RCC 7860 (cell line): ENCODE measurements at places on chromosomes 16 and 17.

- no peak for DNase-seq
These were observed 6.8 kb downstream of the TELO2 start for GRCh38 chr16:1499756-1500464.

- DNase-seq = peak; percentile 25
These were observed 465.9 kb upstream of the ERCC4 start for GRCh38 chr16:13453938-13454553.

DNA sequence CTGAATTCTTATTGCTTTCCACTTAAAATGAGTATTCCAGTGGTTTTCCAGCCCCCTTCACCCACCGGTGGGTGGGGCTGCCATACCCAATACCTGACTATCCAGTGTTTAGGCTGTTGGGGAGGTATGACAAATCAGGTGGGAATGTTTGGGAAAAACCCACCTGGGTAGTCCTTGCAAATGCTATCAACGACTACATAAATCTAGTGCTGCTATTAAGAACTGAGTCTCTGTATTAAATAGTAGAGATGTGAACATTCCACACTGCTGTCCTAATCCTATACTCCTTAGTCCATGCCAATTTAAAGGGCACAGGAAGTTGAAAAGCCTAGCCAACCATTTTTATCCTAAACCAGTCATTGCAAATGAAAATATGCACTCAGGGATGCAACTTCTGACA is 126.6 kb downstream of the AXIN2 start:
- DNase-seq = peak; percentile 40

- no peak for DNase-seq
These were observed 78.6 kb upstream of the TNRC6C start for GRCh38 chr17:77879896-77880280.

DNA sequence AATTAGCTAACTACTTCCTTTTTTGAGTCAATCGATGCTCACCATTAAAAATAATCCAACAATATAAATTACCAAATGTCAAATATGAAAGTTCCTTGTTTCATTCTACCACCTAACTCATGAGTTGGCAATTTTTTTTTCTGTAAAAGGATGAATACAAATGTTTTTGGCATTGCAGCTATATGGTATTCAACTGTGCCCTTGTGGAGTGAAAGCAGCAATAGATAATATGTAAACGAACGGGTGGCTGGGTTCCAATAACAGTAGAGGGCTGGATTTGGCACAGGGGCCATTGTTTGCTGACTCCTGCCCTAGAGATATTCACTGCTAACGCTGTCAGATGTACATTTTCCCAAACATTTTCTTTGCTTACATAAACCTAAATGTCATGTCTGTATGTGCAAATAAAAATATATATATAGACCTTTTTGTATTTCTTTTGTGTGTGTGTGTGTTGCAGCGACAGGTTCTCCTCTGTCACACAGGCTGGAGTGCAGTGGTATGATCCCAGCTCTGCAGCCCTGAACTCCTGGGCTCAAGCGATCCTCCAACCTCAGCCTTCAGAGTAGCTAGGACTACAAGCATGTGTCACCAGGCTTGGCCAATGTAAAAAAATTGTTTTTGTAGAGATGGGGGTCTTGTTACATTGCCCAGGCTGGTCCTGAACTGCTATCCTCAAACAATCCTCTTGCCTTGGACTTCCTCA is 73.9 kb downstream of the RPGRIP1L start:
- no peak for DNase-seq

- DNase-seq = no peak
These were observed 5.0 kb downstream of the FOXK2 start for GRCh38 chr17:82524540-82524939.

GRCh38 chr16:31242206-31242605 is 17.6 kb upstream of the ITGAM start:
- DNase-seq = no peak

DNA sequence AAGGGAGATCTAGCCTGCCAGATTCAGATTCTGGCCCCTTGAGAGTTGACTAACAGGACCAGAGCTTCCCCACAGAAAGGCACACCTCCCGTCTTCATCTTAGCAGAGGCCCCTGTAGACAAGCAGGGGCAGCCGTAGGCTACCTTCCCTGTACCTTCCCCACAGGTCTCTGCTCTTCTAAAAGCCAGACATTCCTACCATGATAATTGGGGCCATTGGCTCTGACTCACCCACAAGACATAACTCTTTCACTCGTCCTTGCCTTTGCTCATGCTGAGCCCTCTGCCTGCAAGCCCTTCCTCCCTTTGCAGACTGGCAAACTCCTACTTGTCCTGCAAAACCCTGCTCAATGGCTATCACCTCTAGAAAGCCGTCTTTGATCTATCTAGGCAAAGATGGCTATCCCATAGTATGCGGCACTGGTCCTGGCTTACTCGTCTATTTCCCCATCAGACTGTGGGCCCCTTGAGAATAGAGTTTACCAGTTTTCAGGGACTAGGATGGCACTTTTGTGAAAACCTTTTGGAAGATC is 43.8 kb downstream of the PIMREG start:
- no peak for DNase-seq

DNA sequence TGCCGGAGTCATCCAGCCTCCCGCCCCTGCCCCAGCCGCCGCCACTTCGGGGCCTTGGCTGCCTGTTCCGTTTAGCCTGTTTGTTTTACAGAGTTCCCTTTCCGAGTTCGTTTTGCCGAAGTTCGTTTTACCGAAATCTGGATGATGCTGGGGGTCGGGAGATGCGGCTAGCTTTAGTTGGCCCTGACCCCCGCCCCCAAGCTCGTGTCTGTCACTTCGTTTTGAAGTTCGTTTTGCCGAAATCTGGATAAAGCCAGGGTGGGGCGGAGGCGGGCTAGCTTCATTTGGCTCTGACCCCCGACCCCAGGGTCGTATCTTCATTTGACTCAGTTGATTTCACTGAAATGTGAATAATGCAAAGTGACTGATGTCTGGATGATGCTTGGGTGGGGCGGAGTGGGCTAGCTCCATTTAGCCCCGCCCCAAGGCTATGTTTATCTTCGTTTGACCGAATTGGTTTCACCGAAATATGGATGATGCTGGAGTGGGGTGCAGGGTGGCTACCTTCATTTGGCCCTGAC is 591 bp downstream of the PSMD7 start:
- no peak for DNase-seq

- no peak for DNase-seq
These were observed 171.7 kb upstream of the ASIC2 start for GRCh38 chr17:33464669-33465280.

DNA sequence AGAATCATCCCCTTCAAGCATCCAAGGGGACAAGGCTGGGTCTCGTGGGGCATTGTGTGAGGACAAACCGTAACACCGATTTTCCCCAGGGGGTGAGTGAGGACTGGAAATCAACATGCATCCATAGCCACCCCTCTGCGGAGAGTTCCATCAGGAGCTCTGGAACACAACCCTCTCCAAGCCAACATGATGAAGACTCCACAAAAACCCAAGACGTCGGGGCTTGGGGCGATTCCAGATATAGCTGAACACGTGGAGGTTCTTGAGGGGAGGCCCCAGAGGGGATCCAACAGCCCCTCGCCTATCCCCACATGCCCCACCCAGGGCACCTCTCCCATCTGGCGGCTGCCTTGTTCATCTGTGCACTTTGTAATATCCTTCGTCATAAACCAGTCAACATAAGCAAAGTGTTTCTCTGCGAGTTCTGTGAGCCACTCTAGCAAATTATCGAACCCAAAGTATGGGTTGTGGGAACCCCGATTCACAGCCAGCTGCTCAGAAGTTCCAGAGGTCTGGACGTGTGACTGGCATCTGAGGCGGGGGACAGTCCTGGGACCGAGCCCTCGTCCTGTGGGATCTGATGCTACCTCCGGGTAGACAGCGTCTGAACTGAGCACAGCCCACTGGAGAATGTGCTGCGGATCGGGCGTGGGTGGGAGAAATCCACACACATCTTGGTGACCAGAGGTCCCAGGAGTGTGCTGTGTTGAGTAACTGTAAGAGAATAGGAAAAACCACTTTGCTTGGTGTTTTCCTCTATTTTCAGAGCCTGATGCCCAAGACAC is 55.5 kb downstream of the RPH3AL start:
- DNase-seq = no peak

DNA sequence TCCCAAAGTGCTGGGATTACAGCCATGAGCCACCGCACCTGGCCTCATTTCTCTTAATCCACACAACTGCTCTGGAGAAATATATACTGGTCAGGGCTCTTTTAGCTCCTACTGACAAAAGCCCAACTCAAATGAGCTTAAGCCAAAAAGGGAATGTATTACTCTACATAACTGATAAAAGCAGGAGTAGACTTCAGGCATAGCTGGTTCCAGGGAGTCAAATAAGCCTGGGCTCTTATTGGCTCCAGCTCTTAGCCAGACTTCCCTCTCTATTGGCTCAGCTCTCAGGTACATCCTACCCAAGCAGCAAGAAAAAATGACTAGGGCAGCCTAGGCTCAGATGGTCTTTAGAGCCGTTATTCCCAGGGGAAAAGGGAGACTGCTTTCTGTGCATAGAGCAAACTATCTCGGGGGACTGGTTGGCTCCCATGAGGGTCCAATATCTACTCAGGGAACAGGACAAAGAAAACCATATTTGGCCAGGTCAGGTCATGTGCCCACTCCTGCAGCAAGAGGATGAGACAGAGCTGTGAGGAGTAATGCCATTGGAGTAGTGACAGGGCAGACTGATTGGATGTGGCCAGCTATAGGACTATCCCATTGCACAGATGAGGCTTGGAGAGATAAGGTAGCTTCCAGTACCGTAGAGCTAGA is 21.2 kb downstream of the TBX2 start:
- DNase-seq = no peak

DNA sequence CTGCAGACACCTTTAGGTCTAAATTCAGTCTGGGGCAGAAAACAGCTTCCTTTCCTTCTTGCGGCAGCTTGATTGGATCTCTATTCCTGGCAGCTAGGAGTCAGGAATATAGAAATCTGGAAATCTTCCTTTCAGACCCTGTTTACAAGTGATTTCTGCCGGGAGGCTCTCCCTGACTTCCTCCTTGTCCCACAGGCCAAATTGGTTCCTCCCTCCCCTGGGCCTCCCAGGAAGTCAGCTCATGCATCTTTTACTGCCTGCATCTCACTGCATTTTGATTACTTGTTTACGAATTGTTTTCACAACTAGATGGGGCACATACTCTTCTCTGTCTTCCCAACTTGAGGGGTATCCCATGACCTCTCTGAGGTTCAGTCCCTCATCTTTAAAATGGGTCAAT is 206.3 kb downstream of the MAF start:
- no peak for DNase-seq

DNA sequence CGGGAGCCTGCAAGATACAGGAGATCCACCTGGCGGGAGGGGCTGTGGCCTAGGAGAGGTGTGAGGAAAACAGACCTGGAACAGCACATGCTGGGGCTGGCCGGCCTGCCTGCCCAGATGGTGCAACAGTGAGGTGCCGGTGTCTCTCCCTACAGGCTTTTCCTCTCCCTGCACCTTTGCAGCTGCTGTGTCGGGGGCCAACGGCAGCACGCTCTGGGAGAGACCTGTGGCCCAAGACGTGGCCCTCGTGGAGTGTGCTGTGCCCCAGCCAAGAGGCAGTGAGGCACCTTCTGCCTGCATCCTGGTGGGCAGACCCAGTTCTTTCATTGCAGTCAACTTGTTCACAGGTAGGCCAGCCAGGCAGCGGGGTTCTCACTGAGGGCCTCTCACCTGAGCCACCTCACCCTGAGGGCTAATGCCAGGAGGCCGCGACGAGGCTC is 15.9 kb downstream of the RGS11 start:
- DNase-seq = no peak

DNA sequence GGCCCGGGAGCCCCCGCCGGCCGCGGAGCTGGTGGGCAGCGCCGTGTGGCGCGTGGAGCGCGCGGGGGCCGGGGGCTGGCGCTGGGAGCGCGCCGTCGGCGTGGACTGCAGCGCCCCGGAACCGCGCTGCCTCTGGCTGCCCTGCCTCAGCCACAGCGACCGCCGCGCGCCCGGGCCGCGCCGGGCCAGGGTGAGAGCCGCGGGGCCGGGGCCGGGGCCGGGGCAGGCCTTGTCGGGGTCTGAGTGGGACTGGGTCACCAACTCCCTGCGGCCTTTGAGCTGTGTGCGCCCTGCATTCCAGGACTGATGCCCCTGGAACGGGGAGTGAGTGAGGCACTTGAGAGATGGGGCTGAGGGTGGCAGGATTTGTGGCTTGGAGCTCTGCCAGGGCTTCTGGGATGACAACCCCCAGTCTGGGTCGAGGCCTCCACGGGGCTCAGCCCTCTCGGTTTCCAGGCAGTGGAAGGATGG is 25.7 kb downstream of the ARHGAP23 start:
- peak; percentile 78 for DNase-seq

DNA sequence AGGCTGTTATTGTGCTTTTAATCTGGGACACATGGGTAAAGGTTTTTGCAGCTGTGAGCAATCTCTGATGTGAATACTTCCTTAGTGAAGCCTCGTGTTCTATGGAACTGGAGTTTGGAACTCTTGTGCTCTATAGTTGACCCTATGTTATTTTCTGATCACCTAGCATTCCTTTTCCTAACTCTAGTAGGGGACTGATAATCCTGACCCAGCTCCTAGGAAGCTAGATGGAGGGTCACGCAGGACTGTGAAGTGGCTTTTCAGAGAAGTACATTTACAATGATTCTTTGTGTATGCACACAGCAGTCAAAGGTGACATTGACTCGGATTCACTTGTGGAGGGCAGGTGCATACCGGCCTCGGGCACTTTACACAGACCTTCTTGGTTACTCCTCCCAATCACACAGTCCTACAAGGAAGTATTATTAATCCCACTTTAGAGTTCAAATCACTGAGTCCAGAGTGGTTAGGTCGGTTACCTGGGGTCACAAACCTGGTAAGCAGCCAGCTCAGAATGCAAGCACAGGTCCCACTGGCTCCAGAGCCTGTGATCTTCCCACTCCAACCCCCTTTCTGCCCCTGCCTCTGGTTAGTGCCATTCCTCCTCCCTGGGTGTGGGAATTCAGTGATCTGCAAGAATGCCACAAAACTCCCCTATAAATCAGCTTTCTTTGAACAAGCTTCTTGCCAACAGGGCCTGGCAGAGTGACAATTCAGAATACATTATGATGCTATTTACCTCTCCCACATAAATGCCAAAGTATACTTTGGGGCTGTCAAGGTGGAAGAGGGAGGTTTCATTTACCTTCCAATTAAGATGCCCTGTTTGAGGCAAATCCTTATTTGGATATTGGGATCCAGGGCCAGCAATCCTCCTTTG is 7.1 kb downstream of the CHD9NB start:
- DNase-seq = no peak

GRCh38 chr16:89498839-89499238 is 8.5 kb upstream of the ANKRD11 start:
- no peak for DNase-seq
